ENCODE measurements at places on chromosomes 1 and 21.

GRCh38 chr1:87400813-87401212 lies 72.1 kb downstream of the LMO4 start:
- no peak for DNase-seq

GRCh38 chr1:117275055-117275454 lies 64.3 kb upstream of the VTCN1 start:
- DNase-seq = no peak

DNA sequence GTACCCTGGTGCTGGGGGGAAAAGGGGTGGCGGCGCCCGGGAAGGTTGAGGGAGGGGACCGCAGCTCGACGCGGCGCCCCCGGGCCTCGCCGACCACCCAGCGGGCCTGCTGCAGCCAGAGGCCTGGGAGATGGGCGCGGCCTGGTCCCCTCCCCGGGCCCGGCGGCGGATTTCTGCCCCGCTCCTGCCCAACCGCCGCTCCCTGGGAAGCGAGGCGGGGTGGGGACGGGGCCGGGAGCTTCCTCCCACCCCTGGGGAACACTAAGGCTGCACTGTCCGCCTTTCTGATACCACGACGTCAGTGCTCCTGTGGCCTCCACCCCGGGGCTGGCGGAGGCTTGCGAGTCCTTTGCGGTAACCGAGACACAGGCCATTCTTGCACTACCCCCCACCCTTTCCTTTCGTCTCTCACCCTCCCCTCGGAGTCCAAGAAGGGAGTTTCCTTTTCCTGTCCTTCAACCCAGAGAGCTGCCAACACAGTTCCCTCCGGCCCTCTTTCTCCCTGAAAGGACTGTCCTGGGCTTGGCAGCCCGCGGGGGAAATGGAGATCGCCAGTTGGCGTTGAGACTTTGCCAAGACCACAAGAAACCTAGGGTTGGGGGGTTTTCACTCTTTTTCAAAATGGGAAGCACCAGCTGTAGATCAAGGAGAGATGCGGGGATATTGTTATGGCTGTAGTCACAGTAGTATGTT lies 742 bp downstream of the SH3GLB1 start:
- DNase-seq = peak; percentile 13

- no peak for DNase-seq
These were observed 120.4 kb downstream of the SNX7 start for GRCh38 chr1:98781906-98782305.

DNA sequence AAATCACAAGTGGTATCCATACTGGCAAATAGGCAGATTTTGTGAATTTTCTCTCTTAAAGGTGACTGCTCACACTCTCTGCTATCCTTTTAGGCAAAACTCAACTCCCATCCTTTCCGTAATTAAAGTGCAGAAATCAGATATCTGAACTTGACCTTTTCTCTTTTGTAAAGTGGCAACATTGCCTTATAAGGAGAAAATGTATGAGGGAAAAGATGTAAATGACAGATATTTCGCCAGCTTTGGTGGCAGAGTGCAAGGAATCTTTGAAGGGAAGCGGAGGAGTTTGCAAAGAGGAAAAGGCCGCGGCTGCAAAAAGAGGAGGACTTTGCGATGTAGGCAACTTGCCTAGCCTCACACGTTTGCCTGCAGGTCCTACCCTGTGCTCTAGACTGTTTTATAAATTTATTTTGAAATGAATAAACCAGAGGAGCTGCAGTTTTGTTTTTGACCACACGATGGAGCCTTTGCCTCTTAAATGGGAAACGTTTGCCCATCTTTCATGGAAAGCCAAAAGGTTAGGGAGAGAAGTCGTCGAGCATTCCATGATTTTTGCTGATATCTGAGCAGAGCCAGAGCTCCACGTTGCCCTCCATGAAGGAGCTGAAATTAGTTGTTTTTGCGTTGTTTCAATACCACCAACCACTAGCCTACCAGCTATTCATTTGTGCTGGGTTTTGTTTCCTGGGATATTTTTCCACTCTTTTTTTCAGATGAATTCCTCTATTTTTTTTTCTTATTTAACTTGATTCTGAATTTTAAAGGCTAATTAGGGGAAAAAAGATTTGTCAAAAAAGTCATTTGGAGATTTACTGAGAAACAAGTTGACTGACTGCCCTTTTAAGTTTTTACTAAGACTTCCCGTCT lies 242.3 kb downstream of the LMX1A start:
- no peak for DNase-seq

DNA sequence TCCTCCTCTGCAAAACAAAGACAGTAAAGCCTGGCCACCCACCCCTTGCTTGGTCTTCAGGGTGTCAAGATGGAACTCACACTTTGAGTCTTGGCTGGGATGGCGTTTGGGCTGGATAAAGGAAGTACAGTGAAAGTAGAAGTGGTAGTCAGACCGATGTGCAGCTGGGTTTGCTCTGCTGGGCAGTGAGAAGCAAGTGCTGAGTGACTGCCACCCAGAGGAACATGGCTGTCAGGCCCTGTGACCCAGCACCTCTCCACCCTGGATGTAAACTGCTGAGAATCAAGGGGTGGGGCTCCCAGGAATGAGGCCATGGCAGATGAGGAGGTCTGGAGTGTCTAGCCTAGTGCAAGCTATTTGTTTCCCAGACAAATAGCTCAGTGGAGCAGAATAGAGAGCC lies 51.2 kb downstream of the POFUT2 start:
- no peak for DNase-seq

GRCh38 chr1:97144527-97144926 lies 422.9 kb downstream of the PTBP2 start:
- DNase-seq = no peak

DNA sequence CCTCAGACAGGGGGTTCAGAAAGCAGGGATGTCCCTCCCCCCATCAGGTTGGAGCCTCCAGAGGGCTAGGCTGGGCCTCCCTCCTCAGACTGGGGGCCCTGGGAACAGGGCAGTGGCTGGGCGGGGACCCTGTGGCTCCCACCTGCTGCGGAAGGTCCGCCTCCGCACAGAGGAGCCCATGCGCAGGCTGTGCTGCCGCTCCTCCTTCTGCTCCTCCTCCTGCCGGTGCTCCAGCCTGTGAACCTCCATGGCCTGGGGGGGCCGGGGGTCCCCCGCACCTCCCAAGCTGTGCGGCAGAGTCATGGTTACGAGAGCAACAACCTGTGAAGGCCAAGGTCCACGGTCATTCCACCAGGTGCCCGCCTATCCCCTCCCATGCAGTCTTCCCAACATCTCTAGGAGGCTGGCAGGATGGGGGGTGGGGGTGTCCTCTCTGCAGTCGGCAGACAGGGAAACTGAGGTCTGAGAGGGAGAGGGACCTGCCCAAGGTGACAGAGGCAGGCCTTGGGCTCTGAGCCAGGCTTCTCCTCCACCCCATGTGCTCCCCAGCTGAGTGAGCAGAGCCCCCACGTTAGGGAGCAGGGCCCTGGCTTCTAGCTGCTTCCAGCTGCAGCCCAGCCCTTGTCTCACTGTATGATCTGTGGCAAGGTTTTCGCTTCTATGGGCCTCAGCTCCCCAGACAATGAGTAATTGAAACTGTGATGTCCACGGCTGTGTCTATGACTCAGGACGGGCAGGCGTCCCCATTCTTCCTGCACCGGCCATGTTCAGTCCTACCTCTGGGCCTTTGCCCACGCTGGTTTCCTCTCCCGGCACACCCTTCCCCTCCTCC lies 3.4 kb downstream of the MYOM3 start:
- no peak for DNase-seq

- DNase-seq = no peak
These were observed 9.0 kb downstream of the CRP start for GRCh38 chr1:159705251-159705903.

- no peak for DNase-seq
These were observed 175.5 kb downstream of the CLIC6 start for GRCh38 chr21:34844013-34844923.

- no peak for DNase-seq
These were observed 28.0 kb upstream of the PLEKHG5 start for GRCh38 chr1:6519491-6519934.

- DNase-seq = no peak
These were observed 108.6 kb downstream of the SIM2 start for GRCh38 chr21:36807422-36807928.

- DNase-seq = no peak
These were observed 95.7 kb upstream of the GCLM start for GRCh38 chr1:94004924-94005323.

GRCh38 chr1:185608177-185608576 lies 126.0 kb upstream of the HMCN1 start:
- no peak for DNase-seq

DNA sequence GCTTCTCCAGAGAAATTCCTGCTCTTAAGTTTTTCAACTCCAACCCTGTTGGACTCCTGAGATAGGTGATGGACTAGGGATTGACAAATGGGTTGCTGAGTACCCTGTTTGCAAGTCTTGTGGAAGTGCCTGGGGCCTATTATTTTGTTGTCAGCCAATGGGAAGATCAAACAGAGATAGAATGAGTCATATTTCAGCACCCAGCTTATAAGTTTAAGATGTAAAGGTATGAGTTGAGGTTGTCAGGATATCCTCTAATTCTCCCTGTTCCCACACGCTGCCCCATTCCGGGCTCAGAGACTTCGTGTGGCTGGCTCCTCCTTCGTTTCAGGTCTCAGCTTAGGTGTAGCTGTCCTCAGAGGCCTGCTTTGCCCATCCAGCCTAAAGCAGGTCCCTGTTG lies 91.8 kb downstream of the CENPF start:
- no peak for DNase-seq

DNA sequence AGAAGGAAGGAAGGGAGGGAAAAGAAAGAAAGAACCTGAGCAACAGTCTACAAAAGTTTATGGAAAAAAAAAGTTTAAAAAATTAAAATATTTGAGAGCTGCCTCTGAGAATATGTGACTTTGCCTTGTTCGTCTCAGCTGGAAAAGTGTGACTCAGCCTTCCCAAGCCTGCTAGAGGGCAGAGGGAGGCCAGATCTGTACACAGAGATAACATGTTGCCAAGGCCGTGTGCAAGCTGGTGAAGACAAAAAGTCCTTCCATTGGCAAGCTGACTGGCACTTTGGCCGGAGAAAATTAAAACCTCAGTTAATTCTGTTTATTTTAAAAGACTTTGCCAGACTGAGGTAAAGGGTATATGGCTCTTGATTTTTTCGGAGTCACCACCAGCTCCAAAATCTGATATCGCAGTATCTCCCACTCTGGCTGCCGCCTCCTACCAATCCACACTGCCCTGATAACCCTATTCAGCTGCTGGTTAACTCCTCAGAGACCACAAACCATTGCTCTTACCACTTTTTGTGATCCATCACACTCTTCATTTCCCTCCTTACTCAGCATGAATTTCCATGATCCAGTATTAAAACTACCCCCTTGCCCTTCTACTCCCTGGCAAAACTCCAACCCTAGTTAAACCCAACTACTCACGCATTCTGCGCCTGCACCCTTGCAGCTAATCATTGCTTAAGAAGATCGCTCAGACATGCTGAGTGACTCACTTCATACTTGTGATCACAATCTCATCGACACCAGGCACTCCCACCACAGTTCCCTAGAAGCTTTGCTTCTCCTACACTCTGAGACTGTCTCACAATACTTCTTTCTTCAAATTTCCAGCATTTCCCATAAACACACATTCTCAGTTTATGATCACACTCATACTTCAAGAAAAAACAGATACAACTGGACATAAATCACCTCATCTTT lies 5.7 kb upstream of the PPP1R15B start:
- no peak for DNase-seq

- DNase-seq = no peak
These were observed 173.0 kb downstream of the ADGRL4 start for GRCh38 chr1:78833491-78833890.

- DNase-seq = no peak
These were observed 5.2 kb downstream of the SOX13 start for GRCh38 chr1:204077979-204078696.

- DNase-seq = peak; percentile 34
These were observed 31.0 kb upstream of the IL10 start for GRCh38 chr1:206803221-206803730.

DNA sequence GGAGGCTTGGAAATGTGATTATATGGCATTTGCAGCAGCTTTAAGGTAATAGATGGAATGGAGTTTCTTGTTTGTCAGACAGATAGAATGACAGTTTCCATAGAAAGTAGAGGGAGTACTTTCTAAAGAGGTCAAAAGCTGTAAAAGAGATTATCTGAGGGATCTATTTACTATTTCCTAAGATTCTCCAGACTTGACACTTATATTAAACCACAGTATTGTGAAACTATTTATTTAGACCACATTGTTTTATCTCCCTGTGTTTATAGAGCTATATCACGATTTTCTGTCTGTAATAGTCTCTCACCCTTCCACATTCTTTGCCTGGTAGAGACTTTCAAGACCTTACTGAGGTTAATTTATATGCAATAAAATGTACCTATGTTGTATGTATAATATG lies 66.7 kb downstream of the MAN1A2 start:
- no peak for DNase-seq

Data from stimulated activated CD8-positive, alpha-beta memory T cell treated with anti-CD3 and anti-CD28 coated beads, Interleukin-7, amount 100 ng/mL, for 1 hour (primary cell).